ENCODE measurements at places on chromosomes 11 and 22.

- DNase-seq: no peak
These were observed 9.6 kb upstream of the SYT8 start for GRCh38 chr11:1825039-1825740.

DNA sequence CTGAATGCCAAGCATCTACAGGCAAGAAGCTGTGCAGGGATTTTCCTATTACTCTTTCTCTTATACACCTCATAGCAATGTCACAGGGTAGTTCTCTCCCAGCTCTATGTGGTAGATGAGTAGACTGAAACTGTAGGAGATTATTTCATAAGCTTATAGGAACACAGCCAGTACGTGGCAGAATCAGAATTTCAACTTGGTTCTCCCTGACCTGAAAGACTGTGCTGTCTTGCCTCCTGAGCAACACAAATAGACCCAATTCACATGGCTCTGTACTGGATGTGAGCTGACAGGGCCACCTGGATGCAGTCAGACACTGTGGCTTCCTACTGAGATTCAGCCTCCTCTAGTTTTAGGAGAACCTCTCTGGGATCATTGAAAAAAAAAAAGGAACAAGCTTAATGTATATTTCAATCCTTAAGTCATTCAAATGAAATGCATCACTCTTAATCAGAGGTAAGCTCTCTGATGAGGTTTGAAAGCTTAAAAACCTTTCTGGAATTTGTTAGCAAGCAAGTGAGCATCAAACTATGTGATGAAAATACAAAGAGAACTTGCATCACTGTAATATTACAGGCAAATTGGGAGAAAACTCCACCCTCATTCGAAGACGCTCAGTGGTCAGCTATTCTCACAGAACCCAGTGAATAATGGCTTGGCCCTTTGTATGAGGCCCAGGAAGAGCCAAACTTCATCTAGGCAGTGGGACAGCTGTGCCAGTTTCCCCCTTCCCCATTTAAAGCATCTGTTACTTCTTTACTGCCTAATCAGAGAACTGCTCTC lies 1039.3 kb downstream of the NTM start:
- no peak for DNase-seq

DNA sequence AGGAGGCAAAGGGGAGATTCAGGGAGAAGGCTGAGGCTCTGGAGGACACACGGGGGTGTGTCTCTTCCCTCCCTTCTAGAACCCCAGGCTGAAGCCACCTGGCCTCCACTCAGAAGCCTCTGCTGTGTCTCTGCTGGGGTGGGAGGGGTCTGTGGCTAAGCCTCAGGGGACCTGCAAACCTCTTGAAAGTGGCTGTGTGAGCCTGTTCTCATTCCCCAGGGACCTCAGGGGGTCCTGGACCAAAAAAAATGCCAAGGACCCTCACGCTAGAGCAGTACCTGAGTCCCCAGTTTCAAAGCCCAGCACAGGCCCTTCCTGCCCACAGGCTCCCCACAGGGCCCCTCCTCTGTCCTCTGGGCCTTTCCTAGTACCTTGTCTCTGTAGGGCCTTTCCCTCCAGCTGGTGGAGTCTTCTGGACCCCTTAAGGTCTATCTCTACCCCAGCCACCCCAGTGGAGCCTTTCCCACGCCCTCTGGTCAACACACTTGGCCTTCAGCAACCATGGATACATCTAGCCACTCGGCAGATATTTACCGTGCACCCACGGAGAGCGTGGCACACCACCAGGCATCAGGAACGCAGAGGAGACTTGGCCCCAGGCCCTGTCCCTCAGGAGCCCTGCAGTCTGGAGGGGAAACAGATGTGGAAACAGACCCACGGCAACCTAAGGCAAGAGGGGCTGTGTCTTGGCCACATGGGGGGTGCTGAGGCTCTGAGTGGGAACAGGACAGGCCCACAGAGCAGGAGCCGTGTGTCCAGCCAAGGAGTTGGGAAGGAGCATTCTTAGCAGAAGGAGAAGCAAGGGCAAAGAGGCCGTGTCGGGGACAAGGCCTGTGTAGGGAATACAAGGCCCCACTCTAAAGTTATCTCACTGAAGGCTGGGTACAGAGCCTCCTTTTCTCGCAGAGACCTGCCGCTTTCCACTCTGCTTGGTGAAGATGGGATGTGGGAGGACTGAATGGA lies 18.5 kb downstream of the PLA2G6 start:
- DNase-seq: no peak

DNA sequence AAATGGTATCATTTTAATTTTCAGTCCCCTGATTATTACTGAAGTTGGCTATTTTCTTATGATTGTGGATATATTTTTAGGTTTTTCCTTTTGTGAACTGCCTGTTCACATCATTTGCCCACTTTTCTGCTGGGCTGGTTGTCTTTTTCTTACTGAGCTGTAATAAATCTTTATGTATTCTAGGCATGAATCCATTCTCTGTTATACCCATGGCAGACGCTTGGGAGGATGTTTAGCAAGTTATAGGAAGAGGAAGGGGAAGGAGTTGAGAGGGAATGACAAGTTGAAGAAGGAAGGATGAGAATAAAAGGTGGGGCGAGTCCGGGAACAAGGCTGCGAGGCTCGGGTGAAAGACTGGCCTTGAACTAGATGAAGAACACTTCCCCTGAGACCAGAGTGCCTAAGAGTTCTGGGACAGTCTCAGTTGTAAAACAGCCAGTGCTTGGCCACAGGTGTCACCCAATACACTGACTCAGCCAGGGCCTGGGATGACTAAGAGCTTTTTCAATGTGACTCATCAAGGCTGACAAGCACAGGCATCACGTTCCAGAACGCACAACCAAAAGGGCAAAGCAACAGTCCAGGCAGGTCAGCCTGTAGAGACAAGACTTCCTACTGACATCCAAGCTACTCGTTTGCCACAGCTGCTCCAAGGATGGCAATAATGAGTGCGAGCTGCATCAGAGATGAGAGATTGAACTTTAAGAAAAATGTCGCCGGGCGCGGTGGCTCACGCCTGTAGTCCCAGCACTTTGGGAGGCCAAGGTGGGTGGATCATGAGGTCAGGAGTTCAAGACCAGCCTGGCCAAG lies 35.2 kb downstream of the LRFN4 start:
- peak; percentile 66 for DNase-seq

DNA sequence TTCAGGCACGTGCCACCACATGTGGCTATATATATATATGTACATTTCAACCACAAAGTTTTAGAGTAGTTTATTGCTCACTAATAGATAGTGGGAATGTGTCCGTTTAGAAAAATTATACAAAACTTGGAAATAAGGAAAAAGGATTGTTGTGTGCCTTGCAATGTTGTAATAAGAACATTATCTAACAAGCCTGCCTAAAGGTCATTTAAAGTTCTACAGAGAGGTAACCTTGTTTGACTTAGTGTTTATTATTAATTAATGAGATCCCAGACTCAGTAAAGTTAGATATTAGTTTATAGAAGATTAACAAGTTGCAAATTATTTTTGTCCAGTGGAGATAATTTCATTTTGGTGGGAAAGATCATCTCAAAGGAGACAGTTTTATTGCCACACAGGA lies 5.5 kb upstream of the PATL1 start:
- DNase-seq: no peak

- DNase-seq: no peak
These were observed 233.5 kb downstream of the MIAT start for GRCh38 chr22:26890870-26891269.

DNA sequence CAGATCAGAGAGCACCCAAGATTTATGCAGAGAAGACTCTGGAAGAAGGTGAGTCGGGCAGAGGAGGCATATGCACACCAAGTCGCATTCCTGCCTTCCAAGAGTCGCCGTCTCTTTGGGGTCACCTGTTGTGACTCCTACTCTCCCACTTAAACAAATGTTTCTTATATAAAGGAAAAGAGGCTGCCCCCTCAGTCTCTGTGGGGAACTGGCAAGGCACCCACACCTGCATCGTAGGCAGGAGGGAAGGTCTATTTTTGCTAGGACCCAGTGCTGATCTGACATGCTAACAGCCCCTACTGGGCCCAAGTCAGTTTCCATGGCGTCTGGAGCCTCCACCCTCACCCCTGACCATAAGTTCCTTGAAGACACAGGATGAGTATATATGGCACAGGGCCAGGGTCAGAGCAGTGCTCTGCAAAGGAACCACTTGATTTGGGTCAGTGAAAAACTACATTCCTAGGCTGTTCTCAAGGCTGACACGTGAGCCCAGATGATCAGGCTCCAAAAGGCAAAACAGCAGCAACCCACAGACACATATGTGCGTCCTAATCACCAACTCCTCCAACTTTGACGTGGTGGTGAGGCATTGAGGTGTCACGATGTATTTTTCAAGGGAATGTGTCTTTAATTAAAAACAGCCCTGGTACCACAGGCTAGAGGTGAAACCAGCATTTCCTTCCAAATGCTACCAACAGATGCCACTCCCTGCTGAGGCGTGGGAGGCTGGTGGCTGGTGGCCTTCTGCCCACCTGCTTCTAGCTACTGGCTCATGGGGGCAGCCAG lies 55.6 kb upstream of the CSNK2A3 start:
- DNase-seq: no peak

GRCh38 chr11:120343429-120343828 lies 7.2 kb downstream of the ARHGEF12 start:
- DNase-seq: no peak

DNA sequence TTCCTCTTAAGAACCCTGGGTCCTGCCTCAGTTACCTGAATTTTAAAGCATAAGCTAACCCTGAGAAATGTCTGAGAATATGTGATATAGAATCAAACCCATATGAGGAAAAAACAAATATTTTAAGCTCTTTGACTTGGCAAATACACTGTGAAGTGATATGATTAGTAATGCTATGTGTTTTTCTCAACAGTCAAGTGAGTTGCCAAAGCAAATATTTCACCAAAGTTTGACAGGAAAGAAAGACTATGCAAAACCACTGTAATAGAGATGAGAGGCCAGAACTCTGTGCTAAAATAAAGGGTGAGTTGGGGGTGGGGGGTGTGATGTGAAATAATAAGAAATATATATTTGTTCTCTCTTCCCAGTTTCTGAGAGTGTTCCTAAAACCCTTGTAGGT lies 613.5 kb upstream of the CCDC179 start:
- DNase-seq: no peak

DNA sequence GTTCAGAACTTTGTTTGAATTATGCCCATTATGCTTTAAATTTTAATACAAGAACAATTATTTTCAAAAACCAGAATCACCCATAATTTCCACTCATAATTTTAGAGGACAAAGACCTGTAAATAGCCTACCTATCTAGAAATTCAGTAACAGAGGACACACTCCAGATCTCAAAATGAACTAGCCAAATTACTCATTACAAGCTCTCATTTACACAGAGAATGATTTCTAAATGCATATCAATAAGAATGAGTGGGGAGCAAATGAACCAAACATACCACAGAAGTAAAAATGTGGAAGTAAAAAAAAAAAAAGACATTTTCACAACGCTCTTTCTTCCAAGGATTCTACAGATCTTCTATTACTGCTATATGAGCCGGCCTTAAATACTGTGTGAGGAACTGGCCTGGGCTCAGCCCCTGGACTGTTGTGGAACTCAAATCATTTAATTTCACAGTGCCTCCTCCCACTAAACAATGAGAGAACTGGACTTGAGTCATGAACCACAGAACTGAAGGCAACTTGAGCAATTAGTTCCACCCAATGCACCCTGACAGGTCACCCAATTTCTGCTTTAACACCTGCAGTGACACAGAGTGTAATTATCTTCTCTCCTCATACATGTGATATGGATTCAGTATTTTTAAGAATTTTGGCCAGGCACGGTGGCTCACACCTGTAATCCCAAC lies 8.0 kb downstream of the MRTFA start:
- no peak for DNase-seq

GRCh38 chr11:100830978-100831732 lies 144.1 kb downstream of the ARHGAP42 start:
- DNase-seq: no peak

GRCh38 chr11:35969089-35970042 lies 25.5 kb downstream of the LDLRAD3 start:
- DNase-seq: no peak

- no peak for DNase-seq
These were observed 144.9 kb downstream of the MAML2 start for GRCh38 chr11:96197801-96198701.

DNA sequence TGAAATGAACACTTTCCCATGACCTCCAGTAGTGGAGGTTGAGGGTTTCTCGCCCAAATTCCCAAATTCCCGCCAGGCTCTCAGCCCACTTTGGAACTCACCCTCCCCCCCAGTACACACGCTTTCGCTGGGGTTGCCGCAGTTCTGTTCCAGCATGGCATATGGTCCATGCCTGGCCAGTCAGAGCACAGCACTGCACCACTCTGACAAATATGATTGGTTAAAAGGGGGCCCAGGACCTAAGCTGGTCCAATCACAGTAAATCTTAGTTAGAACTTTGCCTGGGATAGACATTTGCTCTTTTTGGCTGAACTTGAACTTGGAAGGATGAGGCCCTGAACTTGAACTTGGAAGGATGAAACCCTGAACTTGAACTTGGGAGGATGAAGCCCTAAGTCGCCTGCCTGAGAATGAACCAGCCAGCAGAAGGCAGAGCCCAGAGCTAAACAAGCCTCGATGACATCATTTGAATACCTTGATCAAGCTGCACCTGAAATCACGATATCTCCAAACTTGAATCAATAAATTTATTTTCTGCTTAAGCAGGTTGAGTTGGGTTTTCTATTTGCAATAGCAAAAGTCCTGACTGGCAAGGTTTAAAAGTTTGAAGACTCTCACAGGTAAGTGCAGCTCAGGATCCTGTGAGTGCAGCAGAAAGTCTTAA lies 12.6 kb upstream of the SSTR3 start:
- DNase-seq: no peak

GRCh38 chr22:19509191-19509590 lies 15.0 kb downstream of the CLDN5 start:
- DNase-seq: no peak

GRCh38 chr11:57438345-57439285 lies 11.7 kb upstream of the SLC43A3 start:
- no peak for DNase-seq

GRCh38 chr22:46894851-46895640 lies 132.6 kb downstream of the TBC1D22A start:
- DNase-seq: no peak

DNA sequence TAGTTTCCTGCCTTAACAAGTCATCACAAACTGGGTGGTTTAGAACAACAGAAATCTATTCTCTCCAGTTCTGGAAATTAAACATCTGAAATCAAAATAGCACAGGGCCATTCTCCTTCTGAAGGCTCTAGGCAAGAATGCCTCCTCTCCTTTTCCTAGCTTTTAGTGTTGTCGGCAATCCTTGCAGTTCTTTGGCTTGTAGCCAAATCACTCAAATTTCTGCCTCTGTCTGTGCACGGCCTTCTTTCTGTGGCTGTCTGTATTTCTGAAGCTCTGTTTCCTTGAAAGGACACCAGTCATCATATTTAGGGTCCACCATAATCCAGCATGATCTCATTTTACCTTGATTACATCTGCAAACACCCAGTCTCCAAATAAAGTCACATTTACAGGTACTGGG lies 795.5 kb downstream of the METTL15 start:
- DNase-seq: no peak

GRCh38 chr11:88651556-88651955 lies 314.0 kb upstream of the CTSC start:
- no peak for DNase-seq

- no peak for DNase-seq
These were observed 773 bp downstream of the MIAT start for GRCh38 chr22:26658161-26658560.

- DNase-seq: no peak
These were observed 17.8 kb upstream of the CASTOR1 start for GRCh38 chr22:30307041-30307574.

- DNase-seq: no peak
These were observed 16.0 kb upstream of the PHLDA2 start for GRCh38 chr11:2945031-2945756.

GRCh38 chr22:45064313-45065278 lies 54.8 kb upstream of the PHF21B start:
- peak; percentile 62 for DNase-seq
